ENCODE measurements at places on chromosomes 11 and 22. TPM values are rescaled to one million over a fixed set of nuclear protein-coding genes. Genes with fewer than 3 reads are reported as not detected.

DNA sequence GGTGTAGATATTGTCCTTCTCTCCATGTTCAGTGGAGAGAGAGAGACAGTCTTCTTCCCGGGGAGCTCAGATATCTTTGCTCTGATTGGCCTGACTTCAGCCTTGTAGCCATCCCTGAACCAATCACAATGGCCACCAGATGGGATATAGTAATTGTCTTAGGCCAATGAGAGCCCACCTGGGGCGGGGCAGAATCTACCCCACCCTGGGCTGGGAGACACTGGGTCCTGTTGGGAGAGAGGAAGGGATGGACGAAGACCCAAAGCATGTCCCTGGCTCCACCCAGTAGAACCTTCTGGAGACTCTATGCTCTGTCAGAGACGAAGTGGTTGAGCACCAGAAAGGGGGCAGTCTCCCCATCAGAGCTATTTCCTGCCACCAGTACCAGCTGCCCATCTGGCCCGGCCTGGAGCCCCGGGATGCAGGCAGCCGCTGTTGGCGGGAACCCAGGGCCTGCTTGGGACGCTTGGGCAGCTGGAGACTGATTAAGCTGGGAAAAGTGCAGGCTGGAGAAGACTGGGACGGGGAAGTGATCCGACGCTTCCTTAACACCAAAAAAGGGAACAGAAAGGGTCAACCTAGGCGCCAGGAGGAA is 31.6 kb upstream of the CBX7 start:
- no peak overlapping the region for H3K4me3 ChIP-seq
- peaks cover 35% of the 10 kb centered on the region for H3K4me1 ChIP-seq
- no peaks in the 10 kb centered on the region for H3K27me3 ChIP-seq
- no peaks in the 10 kb centered on the region for H3K36me3 ChIP-seq
- no peak for DNase-seq

SERPIND1 gene
- not detected for total RNA-seq

DNA sequence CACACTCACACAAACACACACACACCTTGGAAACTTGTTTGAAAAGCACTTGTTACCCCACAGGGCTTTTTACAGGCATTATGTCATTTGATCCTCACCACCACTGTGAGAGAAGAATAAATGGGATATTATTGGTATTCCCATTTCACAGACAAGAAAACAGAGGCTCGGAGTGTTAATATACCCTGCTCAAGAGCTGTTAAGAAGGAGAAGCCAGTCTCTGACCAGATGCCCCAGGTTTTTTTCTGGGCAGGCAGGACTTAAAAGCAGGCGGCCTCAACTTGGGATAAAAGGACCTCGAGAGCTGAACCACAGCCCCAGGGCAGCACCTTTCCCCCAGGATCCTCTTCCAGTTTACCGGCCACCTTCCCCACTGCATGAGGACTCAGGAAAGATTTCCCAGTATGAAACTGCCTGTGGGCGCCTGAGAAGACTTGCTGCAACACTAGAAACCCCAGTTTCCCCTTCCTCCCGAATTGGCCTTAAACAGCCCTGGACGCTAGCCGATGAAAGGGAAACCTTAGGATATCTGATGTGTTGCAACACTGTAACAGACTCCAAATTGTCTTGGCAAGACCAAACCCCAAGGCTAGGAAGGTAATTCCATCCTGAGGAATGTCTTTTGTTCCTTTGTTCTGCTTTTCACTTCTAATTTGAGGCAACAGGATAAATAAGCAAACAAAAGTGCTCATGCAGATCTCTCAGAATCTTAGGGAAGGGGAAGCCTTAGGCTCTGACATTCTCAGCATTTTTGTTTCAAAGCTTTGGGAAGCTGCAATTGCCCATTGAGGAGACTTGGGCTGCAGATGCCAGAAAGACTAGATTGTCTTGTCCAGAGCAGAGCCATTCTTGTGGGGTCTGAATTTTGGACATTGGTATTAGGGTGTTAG is 173.5 kb downstream of the TRIM29 start:
- no peak for DNase-seq
- no peaks in the 10 kb centered on the region for H3K4me1 ChIP-seq
- no peaks in the 10 kb centered on the region for H3K27me3 ChIP-seq
- no peak overlapping the region for H3K4me3 ChIP-seq
- H3K27ac ChIP-seq = no peak overlapping the region
- H3K36me3 ChIP-seq = no peaks in the 10 kb centered on the region

- H3K27me3 ChIP-seq = no peaks in the 10 kb centered on the region
- H3K27ac ChIP-seq = peak within 1 kb of the TSS; percentile 38
- peak; percentile 23 for DNase-seq
- H3K4me3 ChIP-seq = peak within 1 kb of the TSS; percentile 23
- no peaks in the 10 kb centered on the region for H3K4me1 ChIP-seq
Observed at GRCh38 chr11:5596607-5597201, at the start of gene TRIM6. Gene TRIM6, plus strand, starts transcription at chr11:5596637. Its CDS starts 261 bp downstream, at chr11:5596898.

DNA sequence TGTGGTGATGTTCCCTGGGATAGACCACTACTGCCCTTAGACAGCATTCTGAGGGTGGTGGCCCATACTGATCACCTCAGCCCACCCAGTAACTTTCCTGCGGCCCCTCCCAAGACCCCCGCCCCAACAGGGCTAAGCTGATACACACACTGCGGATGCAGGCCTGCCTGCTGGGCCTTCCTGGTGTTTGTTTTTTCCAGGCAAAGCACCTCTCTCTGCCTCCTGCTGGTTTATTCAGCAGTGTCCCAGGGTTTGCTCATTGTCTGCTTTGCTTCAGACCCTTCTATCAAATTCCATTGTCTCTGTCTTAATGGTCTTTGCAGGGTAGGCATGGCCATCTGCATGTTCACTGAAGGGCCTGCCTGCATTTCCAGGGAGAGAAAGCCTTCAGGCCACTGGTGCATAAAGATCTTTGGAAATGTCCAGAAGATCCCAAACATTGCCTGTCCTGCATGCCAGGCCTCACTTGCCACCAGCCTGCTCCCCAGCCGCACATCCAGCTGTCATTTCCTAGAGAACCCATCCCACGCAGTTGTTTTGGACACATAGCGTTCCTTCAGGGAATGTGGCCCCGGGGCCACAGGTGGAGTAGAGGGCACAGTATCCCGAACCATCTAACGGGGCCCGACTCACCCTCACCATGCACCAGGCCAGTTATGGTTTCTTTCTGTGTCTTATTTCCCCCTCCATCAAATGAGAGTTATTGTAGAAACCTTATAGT is 50.2 kb downstream of the BCR start:
- H3K27me3 ChIP-seq = no peaks in the 10 kb centered on the region
- H3K4me1 ChIP-seq = peaks cover 39% of the 10 kb centered on the region
- H3K27ac ChIP-seq = no peak overlapping the region
- DNase-seq = no peak
- no peaks in the 10 kb centered on the region for H3K36me3 ChIP-seq

DNA sequence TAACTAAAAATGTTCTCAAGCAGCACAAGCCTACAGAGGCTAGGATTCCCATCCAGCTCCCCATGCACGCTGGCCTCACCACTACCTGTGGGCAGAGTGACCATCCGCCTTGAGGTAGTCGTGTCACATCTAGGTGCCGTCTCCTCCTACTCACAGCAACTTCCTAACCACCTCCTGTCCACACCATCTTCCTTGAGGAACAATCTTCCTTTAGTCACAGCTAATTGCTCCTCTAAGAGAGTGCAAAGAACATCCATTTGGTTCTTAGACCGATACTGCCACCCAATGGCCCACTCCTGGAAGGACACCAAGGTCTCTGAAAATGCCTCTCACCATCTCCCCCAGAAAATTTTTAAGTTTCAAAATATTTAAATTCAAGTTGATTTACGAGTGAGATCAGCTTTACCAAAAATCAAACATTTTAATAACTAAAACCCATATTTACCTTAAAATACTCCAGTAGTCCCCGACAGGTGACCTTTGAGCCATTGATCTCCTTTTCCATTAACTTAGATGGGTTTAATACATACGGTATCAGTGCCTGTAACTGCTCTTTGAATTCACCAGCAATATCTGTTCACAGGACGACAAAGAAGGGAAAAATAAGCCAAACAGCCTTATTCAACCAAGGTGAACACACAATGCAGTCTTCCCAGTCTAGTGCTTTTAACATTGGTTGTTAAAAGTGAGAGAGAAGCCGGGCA is 21.7 kb upstream of the PLAAT3 start:
- H3K4me3 ChIP-seq = no peak overlapping the region
- H3K36me3 ChIP-seq = peaks cover 68% of the 10 kb centered on the region
- H3K27ac ChIP-seq = peak overlapping the region; percentile 33
- DNase-seq = peak; percentile 69

DNA sequence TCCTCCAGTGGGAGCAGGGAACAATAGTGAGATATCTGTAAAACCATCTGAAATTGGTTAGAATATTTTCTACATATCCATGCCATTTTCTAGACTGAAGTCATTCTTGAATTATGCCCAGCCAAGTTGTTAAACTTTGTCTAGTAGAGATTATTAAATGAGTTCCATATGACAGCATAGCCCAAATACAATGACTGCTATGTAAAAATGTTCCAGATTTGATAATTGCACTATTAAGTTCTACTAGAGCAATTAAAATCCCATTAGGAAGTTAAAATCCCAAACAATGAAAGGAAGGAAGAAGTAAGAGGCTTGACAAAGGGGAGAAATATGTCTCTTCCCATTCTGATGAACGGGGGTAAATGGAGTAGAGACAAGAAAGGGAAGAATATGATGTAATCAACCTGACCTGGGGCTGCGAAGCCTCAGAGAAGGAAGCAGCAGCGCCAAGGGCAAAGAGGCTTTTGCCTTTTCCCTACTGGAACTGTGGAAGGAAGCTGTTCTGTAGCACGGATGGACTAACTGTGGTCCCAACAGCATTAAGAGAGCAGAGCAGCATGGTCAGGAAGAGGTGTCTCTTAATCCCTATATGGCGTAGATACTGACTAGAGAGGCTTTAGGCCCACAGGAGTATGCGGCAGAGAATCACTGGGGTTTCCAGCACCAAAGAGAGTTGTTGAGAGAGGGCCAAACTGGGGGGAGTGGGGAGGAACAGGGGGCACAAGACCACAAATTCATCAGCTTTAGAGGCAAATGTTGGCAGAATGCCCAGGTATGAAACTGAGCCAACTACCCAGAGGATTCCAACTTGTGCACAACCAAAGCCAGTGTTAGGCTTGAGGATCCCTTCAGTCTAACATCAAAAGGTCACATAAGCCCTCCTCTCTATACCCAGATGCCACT is 26.7 kb downstream of the RRP8 start:
- H3K4me3 ChIP-seq = no peak overlapping the region
- no peaks in the 10 kb centered on the region for H3K36me3 ChIP-seq
- DNase-seq = no peak
- peak overlapping the region; percentile 60 for H3K27ac ChIP-seq

GRCh38 chr11:14393129-14393528 is 34.1 kb upstream of the RRAS2 start:
- H3K36me3 ChIP-seq = no peaks in the 10 kb centered on the region
- H3K4me3 ChIP-seq = no peak overlapping the region
- no peak overlapping the region for H3K27ac ChIP-seq
- no peak for DNase-seq
- no peaks in the 10 kb centered on the region for H3K27me3 ChIP-seq

PRODH gene
- 147 TPM for total RNA-seq

GRCh38 chr11:17511571-17511970 is 32.6 kb downstream of the USH1C start:
- H3K4me3 ChIP-seq = no peak overlapping the region
- no peaks in the 10 kb centered on the region for H3K27me3 ChIP-seq
- no peaks in the 10 kb centered on the region for H3K4me1 ChIP-seq
- DNase-seq = no peak
- no peak overlapping the region for H3K27ac ChIP-seq
- H3K36me3 ChIP-seq = no peaks in the 10 kb centered on the region

GRCh38 chr11:128291007-128291406 is 296.4 kb downstream of the ETS1 start:
- H3K36me3 ChIP-seq = no peaks in the 10 kb centered on the region

DNA sequence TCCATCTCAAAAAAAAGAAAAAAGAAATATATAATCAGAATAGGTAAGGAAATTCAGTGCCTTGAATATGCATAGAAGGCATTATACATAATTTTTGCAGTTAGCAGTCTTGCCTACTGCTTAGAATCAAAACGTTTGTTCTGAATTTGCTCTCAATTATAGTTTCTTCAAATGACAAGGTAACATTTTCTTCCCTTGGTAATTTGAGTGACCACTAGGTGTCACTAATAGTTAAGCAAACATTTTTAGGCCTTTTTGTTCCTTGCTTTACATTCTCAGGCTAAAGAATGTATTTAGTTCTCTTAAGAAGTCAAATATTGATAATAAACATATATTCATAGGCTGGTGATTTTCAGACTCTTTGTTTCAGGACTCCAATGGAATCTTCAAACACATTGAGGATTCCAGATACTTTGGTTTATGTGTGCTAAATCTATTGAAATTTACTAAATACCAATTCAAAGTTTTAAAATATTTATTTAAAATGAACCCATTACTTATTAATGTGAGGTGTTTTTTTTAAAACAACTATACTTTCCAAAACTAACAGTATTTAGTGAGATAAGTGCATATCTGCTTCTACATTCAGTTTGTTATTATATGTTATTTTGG is 55.0 kb upstream of the DEPDC7 start:
- no peaks in the 10 kb centered on the region for H3K4me1 ChIP-seq
- H3K27me3 ChIP-seq = no peaks in the 10 kb centered on the region
- no peak overlapping the region for H3K4me3 ChIP-seq
- DNase-seq = no peak
- no peaks in the 10 kb centered on the region for H3K36me3 ChIP-seq

DNA sequence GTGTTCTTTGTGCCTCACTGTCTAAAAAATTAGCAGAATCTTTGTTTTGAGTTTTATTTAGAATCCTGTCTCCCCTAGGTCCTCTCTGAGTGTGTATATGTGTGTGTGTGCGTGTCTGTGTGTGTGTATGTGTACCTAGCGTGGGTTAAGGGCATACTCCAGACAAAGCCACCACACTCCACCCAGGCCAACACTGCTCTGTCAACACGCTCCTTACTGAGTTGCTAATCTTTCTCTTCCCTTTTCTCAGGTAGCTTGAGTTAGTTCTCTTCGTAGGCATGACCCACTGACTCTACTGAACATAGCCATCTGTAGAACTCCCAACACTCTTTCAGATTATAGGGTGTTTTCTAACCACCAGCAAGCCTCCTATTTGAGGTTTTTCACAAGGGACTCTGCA is 131.1 kb downstream of the LRRC4C start:
- H3K27ac ChIP-seq = no peak overlapping the region
- no peak for DNase-seq
- H3K4me3 ChIP-seq = no peak overlapping the region
- H3K36me3 ChIP-seq = no peaks in the 10 kb centered on the region
- no peaks in the 10 kb centered on the region for H3K4me1 ChIP-seq
- H3K27me3 ChIP-seq = no peaks in the 10 kb centered on the region

TSKU gene
- total RNA-seq = 218 TPM
